ENCODE measurements at places on chromosomes 7 and 10. TPM values are rescaled to one million over a fixed set of nuclear protein-coding genes. Genes with fewer than 3 reads are reported as not detected.

DNA sequence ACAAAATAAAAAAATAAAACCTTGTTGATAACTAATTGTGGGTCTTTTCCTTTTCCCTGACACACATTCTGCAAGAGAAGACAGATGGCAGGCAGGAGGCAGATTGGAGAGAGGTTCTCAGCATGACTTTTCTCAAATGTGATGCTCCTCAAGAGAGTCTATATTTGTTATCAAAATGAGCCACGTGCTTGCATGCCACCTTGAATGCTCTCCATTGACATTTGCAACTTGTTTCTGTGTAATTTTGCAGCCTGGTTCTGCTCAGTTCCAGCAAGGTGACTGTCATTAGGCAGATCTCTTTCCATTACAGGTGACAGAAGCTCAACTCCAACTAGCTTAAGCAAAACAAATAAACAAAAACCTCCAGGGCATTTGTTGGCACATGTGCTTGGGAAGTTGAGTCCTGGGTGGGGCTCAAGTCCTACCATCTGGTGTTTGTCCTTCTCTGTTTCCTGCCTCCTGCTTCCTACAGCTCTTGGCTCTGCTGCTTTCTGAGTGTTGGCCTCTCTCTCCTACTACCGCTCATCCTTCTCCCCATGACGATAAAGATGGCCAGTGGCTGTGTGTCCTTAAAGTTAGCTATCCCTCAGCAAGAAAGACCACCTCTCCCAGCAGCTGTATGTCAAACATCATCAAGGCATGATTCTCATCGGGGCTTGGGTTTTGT, 56.7 kb downstream of the GRK5 start:
- no peak for DNase-seq

- DNase-seq = no peak
Observed at GRCh38 chr10:3709456-3710060, 75.5 kb downstream of the KLF6 start.

- DNase-seq = no peak
Observed at GRCh38 chr7:37671876-37672275, 11.7 kb upstream of the GPR141 start.

GRCh38 chr7:30930621-30931020, 19.0 kb downstream of the AQP1 start:
- no peak for DNase-seq

DNA sequence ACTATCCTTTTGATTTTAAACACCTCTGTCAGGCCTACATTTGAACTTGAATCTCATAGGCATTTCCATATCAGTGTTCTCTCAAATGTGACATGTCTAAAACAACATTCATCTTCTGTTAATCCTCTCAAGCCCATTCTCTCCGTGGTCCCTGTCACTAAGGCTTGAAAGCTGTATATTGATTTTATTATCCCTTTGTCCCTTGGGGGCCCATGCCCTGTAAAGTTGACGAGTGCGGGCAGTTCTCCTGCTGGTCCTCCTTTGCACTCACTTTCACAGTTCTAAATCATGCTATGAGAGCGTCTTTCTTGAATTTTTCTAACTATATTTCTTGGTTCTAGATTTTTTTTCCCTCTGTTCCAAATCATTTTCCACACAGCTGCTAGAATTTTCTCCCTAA, 27.3 kb downstream of the GALNT11 start:
- no peak for DNase-seq

DNA sequence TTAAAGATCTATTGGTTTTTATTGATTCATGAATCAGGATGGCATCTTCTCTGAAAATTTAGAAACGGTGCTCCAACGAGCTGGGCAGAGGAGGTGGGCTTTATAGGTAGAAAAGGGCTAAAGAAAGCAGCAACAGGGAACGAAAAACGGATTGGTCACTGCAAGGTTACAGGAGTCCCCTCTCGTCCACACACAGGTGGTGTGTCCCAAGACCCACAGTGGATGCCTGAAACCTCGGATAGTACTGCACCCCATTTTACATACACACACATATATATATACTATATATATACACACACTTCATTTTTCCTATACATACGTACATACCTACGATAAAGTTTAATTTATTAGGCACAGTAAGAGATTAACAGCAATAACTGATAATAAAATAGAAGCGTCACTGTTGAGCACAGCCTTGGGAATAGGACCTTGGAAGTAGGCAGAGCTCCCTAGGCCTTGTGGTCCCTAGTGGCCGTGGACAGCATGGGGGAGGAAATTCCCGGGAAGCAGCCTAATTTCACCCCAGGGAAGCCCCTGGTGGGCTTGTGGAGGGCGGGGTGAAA, 737 bp upstream of the NUB1 start:
- no peak for DNase-seq

GRCh38 chr10:112835944-112836451, 114.0 kb upstream of the TCF7L2 start:
- no peak for DNase-seq

- peak; percentile 77 for DNase-seq
Observed at GRCh38 chr7:47283497-47284131, 298.3 kb downstream of the TNS3 start.

DNA sequence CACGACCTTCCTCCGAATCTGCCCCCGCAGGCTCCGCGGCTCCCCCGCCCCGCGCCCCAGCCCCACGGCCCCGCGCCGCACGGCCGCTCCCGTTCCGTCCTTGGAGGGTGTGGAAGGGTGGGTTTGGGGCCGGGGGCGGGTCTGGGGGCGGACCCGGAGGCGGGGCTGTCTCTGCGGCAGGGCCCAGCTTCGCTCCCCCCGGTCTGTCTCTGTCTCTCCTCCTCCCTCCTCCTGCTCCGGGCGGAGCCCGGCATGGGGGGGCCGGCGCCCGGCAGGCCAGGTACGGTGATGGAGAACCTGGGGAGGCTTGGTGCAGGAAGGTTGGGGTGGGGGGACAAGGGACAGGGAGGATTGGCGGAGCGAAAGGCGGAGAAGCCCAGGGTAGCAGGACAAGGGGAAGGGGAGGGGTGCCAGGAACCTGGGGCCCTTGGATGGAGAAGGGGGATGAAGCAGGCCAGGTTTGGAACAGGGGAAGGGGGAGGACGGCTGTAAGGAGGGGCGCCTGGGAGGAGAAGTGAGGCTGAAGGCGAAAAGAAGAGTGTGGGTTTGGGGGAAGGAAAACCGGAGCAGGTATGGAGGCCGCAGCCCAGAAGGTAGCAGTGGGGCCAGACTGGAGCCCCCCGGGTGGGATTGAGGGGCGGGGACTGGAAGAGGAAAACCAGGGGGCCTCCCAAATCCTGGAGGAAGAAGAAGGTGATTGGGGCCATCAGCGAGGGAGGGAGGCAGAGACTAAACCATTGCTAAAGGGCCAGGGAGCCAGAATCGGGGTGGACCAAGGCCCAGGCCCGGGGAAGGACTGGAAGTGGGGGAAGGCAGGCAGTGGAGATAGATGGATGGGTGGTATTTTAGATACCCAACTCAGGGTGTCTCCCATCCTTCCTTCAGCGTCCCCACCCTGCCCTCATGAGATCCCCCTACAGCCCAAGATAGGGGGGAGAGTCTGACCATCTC, at the start of gene NYAP1:
NYAP1 (plus strand) TSS at position 206 of the 951 bp plus-strand sequence. CDS start 1,385 bp downstream, outside the sequence.
- DNase-seq = peak; percentile 43

- peak; percentile 4 for DNase-seq
Observed at GRCh38 chr7:35623381-35623780, 71.6 kb downstream of the HERPUD2 start.

GRCh38 chr10:94315024-94315451, 47.7 kb downstream of the NOC3L start:
- no peak for DNase-seq

DNA sequence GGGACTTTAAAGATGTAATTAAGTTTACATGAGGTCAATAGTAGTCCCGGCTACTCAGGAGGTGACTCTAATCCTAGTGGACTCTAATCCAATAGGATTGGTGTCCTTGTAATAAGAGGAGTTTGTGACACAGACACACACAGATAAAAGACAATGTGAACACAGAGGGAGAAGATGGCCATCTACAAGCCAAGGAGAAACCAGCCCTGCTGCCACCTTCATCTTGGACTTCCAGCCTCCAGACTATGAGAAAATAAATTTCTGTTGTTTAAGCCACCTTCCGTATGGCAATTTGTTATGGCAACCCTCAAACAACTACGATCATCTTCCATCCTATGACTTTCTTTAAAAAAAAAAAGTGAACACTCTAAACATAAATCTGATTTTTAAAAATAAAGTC, 116.3 kb downstream of the ALOX5 start:
- DNase-seq = no peak

Gene ZNF467
- total RNA-seq = 4.1 TPM

Gene PURB
- 8.9 TPM for total RNA-seq

Gene SPACDR
- 0.11 TPM for total RNA-seq

Gene CHCHD2
- 499 TPM for total RNA-seq
